ENCODE measurements at places on chromosomes 6 and 20.

GRCh38 chr20:57451795-57452661 lies 60.8 kb downstream of the RBM38 start:
- no peak for DNase-seq

DNA sequence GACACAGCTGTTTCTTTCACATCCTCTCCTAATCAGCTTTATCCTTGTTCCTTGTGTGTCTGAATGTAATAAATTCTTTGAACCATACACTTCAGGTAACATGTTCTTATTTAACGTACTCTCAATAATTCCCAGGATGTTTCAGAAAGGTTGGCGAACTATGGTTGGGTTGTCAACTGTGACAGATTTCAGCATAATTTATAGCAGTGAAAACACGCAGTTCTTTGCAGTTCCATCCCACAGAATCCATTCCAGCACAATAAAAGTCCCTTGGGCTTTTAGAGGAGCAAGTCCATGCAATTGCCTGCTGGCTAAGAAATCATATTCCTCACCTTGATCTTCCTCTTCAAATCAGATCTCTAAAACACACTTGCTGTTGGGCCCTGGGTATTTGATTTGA lies 119.3 kb downstream of the COL9A1 start:
- DNase-seq, result no peak

- DNase-seq, result no peak
These were observed 228.8 kb downstream of the DHX35 start for GRCh38 chr20:39190666-39191570.

DNA sequence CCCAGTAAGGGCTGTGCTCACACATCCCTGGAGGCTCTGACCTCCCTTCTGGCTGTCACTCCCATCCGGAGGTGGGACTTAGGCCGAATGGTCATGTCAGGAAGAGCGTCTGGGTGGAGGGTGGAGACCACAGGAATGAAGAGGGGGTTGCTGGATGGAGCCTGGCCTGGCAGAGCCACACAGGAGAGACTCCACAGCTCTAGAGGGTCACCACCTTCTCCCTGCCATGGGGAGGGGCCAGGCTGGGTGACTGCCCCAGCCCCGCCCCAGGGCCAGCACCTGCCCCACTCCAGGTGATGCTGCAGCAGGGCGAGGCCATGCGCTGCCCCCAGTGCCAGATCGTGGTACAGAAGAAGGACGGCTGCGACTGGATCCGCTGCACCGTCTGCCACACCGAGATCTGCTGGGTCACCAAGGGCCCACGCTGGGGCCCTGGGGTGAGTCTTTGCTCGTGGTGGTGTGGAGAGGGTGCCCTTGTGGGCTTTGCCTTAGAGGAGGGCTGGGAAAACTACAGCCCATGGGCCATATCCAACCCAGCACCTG lies 20.6 kb downstream of the RBCK1 start:
- peak; percentile 61 for DNase-seq

DNA sequence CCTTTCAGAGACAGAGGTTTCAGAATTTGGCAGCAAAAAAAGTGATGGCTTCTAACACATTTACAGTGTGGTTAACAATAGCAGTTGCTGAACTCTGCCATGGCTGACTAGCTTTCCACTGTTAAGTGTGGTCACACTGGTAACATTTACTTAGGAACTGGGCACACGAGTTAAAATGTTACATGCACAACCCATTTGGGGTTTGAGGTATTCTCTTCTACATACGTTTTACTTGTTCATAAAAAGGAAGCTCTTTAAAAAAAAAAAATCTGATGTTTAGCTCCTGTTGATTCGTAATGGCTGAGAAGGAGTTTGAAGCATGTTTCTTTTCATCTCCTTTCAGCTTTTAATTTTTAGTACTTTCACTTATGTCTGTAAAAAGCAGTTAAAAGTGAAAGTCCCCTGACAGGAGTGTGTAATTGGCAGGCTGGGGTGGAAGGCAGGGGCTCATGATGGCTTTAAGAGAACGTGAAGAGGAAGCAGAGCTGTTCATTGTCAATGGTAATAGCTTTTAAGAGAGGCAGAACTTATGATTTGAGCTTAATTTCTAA lies 245.9 kb downstream of the FARS2 start:
- no peak for DNase-seq

DNA sequence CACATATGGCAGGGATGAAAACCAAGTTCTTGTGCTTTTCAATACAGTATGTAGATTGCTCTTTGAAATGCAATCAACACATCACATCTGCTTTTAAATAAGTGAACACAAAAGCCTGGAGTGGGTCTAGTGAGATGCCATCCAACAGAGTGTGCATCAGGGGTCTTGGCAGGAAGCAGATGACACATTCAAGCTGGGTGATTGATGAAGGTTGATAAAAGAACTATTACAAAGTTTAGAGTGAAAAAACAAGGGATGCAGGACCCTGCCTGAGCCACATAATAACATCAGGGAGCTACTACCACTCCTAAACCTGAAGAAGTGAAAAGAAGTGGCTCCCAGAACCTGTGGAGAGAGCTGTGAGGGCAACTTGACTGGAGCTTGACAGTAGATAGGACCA lies 16.6 kb upstream of the PLCB1 start:
- DNase-seq, result no peak

- no peak for DNase-seq
These were observed 161.0 kb downstream of the ASCC3 start for GRCh38 chr6:100719883-100720682.

- no peak for DNase-seq
These were observed 251.6 kb downstream of the KCNQ5 start for GRCh38 chr6:72873433-72873832.

DNA sequence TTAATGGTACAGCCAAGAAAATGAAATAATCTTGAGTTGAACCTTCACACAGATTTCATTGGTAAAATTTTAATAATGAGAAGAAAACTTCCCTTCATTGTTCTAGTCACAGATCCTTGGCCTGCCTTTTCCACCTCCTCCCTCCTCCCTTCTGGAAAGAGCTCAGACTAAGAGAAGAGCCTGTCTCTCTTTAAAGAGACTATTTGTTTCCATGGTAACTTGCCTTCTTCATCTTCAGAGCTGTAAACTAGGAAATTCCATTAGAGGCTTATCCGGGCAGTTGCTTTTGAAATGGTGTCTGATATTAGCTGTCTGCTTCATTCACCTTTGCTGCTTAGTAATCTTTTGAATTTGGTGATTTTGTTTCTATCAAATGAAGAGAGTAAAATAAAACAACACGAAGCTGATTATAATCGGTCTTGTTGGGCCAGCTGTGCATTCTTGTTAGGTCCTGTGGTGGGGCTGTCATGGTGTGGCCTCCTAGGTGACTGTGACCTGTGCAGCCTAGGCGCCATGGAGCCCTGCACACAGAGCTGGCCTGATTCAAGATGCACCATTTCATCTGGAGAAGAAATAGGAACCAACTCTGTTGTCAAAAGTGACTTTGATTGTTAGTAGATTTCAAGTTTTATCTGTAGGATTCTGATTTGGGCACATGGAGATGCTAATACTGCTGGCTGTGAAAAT lies 96.7 kb downstream of the MAP3K7 start:
- DNase-seq, result no peak

DNA sequence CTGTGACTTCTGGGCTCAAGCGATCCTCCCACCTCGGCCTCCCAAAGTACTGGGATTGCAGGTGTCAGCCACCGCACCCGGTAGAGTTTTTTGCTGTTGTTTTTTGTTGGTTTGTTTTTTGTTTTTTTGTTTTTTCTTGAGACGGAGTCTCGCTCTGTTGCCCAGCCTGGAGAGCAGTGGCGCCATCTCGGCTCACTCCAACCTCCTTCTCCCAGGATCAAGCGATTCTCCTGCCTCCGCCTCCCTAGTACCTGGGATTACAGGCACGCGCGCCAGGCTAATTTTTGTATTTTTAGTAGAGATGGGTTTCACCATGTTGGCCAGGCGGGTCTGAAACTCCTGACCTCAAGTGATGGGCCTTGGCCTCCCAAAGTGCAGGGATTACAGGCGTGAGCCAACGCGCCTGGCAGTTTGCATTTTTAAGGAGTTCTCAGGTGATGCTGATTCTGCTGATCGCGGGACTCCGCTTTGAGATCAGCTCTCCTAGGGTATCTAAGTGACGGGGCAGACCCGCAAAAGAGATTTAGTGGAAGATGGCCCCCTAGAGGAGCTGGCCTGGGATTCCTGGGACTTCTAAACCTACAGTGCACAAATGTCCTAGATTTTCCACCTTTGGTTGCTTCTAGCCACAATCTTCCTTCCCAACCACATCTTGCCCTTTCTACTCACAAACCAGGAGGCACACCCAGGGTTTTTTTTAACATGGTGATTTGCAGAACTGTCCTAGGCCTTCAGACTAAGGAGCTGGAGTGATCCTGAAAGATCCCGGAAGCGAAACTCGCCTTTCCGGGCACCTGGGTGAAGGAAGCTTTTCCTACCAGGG lies 45.2 kb downstream of the DPPA5 start:
- peak; percentile 65 for DNase-seq

DNA sequence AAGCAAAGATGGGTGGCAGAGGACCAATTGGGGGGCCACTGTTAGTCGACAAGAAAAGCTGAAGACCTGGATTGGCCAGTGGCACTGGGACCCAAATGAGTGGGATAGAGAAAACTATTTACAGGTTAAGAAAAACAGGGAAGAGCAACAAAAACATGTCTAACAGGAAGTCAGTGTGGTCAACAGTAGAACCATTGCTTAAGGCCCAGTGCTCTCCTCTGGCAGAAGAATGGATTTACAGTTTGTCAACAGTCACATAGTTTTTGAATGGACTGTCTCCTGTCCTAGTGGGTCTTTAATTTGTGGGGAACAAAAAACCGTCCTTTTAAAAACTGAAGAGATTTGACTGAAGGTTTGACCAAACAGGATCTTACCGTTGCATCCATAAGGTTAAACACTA lies 12.1 kb upstream of the WTAP start:
- DNase-seq, result no peak

DNA sequence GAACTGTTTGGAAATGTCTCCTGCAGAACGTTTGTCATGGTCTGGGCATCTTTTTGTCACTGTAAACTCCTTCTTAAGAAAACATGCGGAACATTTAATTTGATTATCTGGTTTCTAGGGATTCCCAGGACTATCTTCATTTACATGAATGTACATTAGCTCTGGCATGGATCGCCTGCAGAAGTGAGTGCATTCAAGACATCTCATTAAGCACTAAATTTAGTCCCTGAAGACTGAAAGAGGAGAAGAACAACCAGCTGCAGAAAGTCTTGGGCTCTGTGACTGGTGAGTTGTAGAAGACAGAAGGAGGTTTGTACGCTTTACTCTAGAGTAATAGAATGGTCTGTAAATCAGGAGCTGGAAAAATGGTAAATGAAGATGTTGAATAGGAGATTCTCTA lies 540.7 kb downstream of the BCKDHB start:
- no peak for DNase-seq

DNA sequence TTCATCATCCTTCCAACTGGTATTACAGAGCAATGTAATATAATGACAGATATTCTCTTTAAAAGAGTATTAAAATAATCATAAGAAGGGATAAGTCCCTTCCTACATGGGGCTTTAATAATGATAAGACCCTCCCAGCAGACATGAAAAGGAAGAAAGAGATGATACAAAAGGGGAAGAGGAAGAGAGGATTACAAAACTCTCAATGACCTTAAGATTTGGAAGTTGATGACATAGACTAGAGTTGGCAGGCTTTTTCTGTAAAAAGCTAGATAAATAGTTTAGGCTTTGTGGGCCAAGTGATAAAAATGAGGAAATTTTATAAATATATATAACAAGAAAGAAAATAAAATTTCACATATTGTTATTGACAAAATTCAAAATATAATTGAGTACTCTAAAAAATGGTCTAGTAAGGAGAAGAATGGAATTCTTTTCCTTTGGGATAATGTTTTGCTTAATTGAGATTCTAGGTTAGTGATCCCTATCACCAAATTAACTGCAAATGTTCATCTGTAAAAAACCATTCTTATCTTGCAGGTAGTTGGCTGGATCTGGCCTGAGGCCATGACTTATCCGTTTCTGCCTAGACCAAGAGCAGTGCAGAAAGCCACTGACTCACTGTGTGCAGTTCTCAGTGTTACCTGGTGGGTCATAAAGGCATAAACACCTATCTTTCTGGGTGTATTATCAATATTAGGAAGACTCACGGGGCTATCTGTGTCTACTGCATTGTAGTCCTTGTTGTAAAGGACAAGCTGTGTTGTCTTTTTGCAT lies 11.0 kb downstream of the RIPOR2 start:
- DNase-seq, result no peak

GRCh38 chr20:9072861-9073500 lies 4.1 kb downstream of the PLCB4 start:
- no peak for DNase-seq

DNA sequence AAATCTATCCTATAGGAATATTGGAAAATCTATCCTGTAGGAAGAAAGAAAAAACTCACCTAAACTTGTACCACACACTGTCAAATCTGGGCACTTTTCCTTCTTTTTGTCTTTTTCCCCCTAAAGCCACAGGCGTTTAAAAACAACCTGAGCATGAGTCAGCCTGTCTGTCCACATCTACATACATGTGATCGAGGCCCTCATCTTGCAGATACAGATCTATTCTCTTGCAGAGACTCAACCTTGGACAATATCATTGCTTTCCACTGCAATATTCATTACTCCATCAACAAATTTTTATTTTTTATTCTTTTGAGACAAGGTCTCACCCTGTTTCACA lies 95.9 kb upstream of the IYD start:
- DNase-seq, result no peak

DNA sequence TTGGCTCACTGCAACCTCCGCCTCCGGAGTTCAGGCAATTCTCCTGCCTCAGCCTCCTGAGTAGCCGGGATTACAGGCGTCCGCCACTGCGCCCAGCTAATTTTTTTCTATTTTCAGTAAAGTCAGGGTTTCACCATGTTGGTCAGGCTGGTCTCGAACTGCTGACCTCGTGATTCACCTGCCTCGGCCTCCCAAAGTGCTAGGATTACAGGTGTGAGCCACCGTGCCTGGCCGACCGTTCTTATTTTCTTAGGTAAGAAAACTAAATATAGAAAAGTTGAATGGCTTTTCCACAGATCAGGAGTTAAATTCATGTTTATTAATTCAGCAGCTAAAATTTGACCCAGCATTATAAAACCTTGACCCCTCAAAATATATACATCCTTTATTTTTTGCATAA lies 238.7 kb downstream of the TRDN start:
- no peak for DNase-seq

DNA sequence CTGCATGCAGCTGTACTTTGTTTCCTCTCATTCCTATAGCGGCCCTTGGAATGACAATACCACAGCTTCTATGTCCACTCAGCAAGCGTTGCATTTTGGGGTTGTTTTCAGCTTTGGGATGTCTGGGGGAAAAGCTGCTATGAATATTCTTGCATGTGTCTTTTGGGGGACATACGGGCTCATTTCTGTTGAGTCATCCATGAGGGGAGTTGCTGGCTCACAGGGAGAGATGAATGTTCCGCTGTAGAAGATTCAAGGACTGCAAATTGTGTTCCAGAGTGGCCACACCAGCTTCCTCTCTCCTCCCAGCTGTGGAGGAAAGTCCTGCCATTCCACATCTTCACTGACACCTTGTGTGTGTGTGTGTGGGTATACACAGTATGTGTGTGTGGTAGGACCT lies 43.3 kb downstream of the TGM2 start:
- DNase-seq, result no peak
